Left kidney (tissue), 8 donors: ENCODE measurements at places on chromosomes 3 and 15. TPM values are rescaled to one million over a fixed set of nuclear protein-coding genes. Genes with fewer than 3 reads are reported as not detected.

GRCh38 chr3:34882764-34883163 is 756.6 kb upstream of the ARPP21 start:
- no peak for DNase-seq

CNBP gene
- polyA plus RNA-seq: 399 TPM

TMEM266 gene
- 12.3 TPM for polyA plus RNA-seq

- no peak for DNase-seq
These were observed 64.9 kb upstream of the ZBTB20 start for GRCh38 chr3:115211810-115212492.

SLC35G2 gene
- 5.1 TPM for polyA plus RNA-seq

DNA sequence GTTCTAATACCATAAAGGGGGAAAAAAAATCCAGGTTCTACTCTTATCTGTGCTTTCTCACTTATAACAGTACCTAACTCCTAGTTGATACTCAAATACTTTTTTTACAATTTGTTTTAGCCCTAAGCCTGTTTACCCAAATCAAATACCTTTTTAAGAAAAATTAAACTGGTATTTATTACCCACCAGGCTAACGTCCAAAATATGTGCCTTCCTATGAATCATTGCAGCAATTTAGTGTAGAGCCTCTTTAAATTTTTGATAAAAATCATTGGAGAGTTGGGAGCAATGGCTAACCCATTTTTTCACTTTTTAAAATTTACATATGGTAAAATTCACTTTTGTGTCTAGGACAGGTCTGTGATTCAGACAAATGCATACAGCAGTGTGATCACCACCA is 27.9 kb downstream of the FILIP1L start:
- DNase-seq: no peak

DNA sequence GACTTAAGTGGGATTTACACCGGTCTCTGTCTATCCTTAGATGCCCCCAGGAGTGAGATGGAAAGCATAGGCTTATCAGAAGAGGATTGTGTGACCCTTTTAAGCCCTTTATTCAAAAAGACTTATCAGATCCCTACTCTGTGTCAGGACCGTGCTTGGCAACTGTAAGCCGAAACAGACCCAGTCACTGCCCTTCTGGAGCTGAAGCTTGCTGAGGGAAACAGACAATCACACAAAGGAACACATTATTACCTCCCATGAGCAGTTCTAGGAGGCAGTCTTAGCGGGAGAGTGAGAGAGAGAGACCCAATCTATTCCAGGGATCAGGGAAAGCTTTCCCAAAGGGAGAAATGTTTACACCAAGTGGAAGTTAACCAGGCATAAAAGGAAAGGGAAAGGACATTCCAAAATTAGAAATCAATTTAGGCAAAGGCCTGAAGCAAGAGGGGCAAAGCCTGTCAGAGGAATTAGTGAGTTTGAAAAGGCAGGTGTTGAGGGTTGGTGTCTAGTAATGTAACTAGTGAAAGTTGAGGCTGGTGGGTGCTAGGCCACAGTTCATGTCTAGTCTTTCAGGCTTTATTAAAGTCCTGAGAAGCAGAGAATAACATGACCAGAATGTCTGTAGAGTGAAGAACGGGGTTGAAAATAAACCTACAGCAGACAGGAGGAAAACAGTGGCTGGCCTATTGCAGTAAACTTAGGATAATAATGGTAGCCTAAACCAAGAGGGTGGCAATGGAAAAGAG is 86.7 kb downstream of the THBS1 start:
- DNase-seq: no peak

- DNase-seq: peak; percentile 40
These were observed 46.5 kb downstream of the PTPN9 start for GRCh38 chr15:75532413-75533250.

GOLGA6B gene
- polyA plus RNA-seq: 0.07 TPM

HES1 gene
- 65.2 TPM for polyA plus RNA-seq

DNA sequence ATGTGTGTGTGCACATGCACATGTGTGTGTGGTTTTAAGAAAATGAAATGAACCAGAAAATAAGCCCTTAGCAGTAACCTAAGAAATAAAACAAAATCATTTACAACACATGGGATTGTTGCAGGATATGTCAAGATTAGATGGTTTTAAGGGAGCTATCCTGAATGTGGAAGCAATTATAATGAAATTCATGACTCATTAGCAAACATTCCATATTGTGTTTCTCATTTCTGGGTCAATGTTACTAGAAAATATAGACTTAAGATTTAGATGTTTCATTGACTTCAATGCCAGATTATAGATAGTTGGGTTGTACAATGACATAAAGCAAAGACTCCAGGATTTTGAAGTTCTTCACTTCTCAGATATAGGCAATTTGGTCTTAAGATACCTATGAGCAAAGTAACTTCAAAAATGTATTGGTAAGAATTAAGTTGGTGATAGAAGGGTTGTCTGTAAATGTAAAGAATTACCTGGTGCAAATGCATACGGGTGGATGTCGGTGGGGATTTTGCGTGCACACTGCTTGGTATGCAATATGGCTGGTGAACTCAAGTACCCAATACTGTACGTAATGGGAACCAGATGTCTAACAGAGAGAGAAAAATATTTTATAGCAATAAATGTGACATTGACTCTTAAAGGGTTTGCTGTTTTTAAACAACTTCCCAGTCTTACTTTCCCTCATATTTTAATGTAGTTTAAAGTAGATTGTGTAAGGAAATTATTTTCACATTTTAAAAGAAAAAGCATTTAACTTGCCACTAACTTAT is 53.9 kb upstream of the NR2F2 start:
- DNase-seq: no peak
